ENCODE measurements at places on chromosomes 2 and 18. TPM values are rescaled to one million over a fixed set of nuclear protein-coding genes. Genes with fewer than 3 reads are reported as not detected.

GRCh38 chr2:197159661-197160211 is 150.8 kb downstream of the ANKRD44 start:
- no peak for DNase-seq

DNA sequence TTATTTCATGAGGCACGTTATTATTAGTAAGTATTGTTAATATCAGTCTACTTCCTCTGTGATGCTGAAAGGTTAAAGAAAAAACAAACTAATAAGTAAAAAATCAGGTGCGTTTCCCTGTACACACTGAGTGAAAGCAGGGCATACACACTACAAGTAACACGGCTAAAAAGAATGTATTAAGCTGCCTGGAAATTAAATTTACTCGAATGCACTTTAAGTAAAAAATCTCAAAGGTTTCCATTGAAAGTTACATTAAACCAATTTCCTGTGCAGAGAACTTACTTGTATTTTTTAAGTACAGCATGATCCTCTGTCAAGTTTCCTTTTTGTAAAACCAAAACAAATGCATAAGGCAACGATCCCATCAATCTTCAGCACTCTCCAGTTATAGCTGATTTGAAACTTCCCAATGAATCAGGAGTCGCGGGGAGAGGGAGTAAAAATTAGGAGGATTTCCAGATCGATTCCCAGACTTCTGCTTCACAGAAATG is 633 bp downstream of the BCL2 start:
- DNase-seq, result no peak

DNA sequence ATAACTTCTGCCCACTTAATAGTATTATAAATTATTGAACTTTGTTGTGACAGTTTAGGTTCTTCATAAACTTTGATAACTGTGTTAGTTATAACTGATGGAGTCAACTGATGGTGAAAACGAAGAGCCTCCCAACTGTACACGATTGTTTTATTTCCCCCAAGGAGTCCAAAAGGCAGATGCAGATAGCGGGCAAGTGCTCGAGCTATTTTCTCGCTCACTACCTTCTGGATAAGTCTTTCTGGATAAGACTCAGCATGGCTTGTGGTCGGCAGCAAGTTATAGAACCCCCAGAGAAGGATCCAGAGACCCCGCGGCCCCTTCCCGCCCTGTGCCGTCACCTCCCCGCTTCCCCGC is 517 bp downstream of the GCFC2 start:
- no peak for DNase-seq

GRCh38 chr2:241619597-241620418 is 17.1 kb downstream of the THAP4 start:
- DNase-seq, result no peak

- DNase-seq, result peak; percentile 26
These were observed 12.8 kb upstream of the IHH start for GRCh38 chr2:219073413-219074129.

CRYBA2 gene
- polyA plus RNA-seq, result not detected

GRCh38 chr18:32803568-32803967 is 30.7 kb upstream of the KLHL14 start:
- no peak for DNase-seq

CCT7 gene
- polyA plus RNA-seq, result 189 TPM

DNA sequence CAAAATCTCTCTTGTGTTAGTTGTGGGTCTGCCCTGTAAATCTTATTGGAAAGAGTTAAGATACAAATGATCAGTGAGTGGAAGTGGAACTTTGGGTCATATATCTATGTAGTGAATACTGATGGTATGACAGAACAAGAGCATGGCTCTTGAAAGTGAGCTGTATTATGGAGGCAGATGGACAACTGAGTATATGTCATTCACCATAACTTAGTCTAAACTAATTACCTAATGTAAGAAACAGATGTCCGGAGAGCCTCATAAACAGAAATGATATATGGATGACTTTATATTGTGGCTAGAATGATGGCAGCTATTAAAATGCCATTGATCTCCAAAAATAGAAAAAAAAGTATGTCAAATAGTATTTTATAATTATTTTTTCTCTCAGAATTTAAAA is 72.4 kb downstream of the FASTKD2 start:
- DNase-seq, result no peak

DNA sequence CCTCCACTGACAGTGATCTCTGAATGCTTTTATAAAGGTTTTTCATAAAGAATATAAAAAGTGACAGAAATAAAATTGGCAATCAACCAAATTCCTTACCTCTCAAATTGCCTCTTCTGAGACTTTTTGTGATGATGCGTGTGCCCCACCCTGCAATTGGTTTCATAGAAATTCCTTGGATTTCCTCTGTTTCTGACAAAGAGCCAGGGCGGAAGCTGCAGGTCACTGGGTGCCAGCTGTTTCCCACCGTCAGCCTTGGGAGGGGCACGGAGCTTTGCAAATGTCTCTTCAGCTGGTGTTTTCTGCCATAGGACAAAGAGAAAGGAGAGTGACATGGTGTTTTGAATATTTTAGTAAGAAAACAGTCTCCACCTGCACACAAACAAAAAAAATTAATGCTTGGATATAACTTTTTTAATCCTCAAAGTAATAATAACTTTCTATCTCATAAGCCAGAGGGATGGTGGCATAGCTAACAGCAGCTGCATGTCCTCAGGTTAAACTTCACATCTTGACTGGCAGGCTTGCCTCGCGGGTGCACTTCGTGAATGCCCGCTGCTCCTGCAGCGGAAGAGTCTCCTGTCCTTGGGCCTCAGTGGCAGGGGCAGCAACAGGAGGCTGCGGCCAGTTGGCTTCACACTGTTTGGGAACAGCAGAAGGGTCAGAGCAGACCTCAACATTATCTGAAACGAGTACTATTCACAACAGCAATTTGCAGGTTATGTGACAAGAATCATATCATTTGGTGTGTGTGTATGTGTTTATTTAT is 24.7 kb downstream of the AGAP1 start:
- DNase-seq, result no peak

ALPG gene
- polyA plus RNA-seq, result not detected

HPCAL1 gene
- polyA plus RNA-seq, result 55.9 TPM

ZC3H6 gene
- polyA plus RNA-seq, result 5.5 TPM

- no peak for DNase-seq
These were observed 14.7 kb downstream of the CASP8 start for GRCh38 chr2:201275069-201275468.

BMP10 gene
- polyA plus RNA-seq, result not detected

GRCh38 chr2:228503731-228504130 is 322.2 kb upstream of the SPHKAP start:
- peak; percentile 8 for DNase-seq

DNA sequence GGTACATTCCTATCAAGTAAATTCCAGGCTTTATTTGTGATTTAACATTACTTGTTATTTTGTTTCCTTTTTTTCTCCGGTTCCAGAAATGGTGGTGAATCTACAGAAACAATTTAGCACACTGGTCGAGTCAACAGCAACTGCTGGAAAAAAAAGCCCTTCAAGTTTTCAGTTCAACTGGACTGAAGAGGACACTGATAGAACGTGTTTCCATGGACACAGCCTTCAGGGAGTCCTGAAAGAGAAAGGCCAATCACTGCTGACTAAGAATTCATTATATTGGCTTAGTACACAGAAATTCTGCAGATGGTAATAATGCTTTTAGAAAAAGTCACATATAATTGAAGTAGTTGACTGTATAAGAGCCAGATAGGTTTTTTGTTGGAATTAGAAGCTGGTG is 32.0 kb upstream of the GRHL1 start:
- DNase-seq, result peak; percentile 65

CRYGC gene
- not detected for polyA plus RNA-seq

DNA sequence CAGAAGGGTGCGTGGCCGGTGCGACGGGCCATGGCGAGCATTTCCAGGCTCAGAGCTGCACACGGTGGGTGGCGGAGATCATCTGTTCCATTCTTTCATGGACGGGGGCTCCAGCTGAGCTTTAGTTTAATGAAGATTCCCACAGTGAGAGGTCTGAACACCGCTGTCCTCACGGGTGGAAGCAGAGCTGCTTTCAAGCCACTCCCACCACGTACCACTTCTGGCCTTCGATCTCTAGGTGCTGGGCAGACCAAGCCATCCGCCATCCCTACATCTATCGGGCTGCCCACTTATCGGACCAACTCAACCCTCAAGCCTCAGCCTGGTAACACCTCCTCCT is 18.5 kb downstream of the GPR35 start:
- DNase-seq, result no peak

GALNT5 gene
- polyA plus RNA-seq, result 1.4 TPM

- DNase-seq, result peak; percentile 24
These were observed 25.0 kb upstream of the FN1 start for GRCh38 chr2:215460682-215461382.

TUBA4B gene
- not detected for polyA plus RNA-seq

- no peak for DNase-seq
These were observed 207.6 kb downstream of the L3MBTL4 start for GRCh38 chr18:6207116-6207515.

DNA sequence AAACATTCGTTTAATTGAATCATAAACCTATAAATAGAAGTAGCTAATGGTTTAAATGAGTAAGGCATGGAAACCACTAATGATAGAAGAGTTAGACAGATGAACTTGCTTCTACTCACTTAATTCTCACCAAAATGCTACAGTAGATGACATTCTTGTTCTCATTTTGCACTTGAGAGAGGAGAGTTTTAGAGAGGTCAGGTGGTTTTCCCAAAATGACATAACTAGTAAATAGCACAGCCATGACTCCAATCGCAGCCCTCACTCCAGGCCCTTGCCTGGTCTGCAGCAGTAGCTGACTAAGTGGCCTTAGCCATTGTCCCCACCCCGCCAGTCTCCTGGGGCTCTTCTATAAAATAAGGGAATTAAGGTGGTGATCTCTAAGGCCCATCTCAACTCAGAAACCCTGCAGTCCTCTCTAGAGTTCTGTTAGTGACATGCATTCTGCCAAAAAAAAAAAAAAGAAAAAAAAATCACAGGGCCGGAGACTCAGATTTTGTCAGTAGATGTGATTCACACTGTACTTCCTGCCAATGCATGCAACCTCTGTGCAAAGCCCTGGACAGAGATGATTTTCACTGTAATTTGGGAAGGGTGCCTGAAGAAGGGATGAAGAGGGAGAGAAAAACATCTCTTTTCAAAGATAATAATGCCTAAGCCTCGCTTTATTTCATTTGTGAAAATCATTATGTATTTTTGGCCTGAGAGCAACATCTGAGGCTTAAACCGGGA is 221.8 kb downstream of the ANAPC1 start:
- peak; percentile 80 for DNase-seq

DNA sequence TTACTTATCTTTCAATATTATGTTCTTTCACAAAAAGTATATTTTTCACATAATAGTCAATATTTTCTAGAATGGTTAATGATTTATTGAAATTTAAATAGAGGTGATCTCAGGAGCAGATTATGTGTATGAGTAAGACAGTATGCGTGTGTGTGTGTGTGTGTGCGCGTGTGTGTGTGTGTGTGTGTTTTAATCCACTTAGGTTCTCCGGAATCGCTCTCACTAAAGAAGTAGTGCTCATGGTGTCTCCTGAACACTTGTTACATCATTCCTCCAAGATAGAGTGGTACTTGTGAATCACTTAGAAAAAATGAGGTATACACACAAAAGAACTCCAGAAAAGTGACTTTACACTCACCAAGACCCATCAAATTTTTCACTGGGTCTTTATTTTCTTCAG is 91.0 kb upstream of the KCNH7 start:
- no peak for DNase-seq

DNA sequence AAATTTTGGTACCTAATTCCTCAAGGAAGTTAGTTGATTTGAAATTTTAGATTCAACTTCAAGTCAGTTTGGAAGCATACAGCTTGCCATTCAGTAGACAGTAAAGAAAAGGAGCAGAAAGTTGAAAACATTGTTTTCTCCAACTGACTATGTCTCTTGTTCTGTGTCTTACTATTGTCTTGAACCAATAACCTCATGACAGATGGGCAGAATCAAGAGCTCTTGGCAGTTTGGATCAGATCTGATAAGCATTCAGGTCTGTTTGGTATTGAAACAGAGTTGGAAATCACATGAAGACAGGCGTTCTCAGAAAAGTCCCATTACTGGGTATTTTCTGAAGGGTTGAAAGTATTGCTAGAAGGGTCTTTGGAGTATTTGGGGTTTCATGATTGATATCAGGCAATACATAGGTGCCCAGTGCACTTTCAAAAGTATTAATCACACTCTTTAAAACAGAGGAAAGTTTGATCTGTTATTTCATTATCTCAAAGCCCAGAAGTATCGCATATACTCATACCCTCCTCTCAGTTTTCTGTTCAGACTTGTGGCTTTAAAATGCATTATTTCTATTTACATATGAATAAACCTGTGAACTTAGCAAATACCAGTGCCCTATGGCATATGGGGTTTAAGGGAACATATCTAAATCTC is 428.4 kb upstream of the ZEB2 start:
- DNase-seq, result no peak

REG3G gene
- polyA plus RNA-seq, result not detected

LINC00305 gene
- polyA plus RNA-seq, result not detected

CAMKMT gene
- polyA plus RNA-seq, result 5.5 TPM
